ENCODE measurements at places on chromosomes 6 and 20.

GRCh38 chr20:38180781-38181180, 15.7 kb upstream of the TGM2 start:
- no peak for DNase-seq

DNA sequence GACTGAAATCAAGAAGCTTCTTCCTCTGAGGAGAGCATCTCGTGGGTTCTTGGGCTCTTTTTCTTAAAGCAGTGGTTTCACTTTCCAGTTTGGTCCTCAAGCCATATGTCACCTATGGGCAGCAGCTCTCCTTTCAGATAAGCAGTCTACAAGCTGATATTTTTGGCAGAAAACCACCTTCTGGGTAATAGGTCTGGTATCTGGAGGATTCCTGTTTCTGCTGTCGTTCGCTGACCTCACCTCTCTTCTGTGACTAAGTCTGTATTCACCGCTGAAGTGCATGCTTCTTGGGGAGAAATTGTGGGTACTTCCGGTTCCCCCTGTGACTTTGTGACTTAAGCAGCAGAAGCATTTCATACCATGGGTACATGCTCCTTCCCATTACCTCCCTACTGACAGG, 193.6 kb downstream of the EDN1 start:
- DNase-seq = no peak

GRCh38 chr20:25065072-25065624, 7.2 kb upstream of the ACSS1 start:
- DNase-seq = no peak

- DNase-seq = no peak
Observed at GRCh38 chr20:8376940-8377339, 244.9 kb downstream of the PLCB1 start.

- DNase-seq = no peak
Observed at GRCh38 chr20:61939691-61940360, 125.9 kb downstream of the TAF4 start.

DNA sequence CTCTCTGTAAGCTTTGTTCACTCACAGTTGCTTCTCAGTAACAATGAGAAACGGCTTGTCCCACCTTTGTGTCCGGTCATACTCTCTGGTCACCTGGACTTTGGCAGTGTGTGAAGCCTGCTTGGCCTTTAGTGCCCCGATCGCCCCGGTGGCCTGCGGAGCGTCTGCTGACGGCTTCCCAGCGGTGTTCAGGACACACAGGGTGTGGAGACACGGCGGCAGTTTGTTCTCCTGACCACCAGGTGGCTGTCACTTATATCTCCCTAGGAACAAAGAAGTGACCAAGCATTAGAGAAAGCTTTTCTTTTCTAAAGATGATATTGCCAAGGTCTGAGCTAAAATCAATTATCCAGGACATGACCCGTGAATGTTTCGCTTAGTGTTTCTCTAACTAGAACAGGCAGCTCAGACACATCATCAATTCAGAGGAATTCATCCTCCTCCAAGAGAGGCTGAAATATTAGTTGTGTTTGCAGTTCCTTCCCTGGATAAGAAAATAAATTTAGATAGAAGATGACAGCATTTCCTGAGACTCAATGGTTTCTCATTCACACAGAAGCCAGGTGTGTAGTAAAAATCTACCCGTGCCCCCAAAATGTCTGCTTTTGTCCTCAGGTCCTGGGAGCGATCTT, 167.4 kb upstream of the THBS2 start:
- DNase-seq = no peak

DNA sequence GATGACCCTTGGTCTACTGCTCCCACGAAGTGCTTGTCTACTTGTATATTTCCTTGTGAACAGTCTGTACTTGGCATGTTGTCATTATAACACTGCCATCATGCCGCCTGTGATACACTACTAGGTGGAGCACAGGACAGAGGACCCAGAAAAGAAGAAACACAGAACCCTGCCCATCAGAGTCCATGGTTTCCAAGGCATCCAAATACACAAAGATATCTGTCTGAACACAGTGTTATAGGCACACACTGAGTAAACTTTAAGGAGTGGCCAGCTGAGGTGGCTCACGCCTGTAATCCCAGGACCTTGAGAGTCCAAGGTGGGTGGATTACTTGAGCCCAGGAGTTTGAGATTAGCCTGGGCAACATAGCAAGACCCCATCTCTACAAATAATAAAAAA, 110.5 kb upstream of the SLC2A12 start:
- no peak for DNase-seq

DNA sequence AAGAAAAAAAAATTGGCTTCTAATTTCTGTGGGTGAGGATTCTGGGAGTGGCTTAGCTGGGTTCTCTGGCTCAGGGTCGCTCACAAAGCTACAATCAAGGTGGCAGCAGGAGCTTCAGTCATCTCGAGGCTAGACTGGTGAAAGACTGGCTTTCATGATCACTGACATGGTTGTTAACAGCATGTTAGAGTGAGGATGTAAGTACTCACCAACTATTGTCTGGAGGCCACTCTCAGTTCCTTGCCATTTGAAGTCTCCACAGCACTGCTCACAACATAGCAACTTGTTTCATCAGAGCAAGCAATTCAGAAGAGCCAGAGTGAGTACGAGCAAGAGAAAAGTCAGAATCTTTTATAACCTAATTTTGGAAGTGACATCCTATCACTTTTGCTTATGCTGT, 145.7 kb upstream of the PRSS16 start:
- no peak for DNase-seq

DNA sequence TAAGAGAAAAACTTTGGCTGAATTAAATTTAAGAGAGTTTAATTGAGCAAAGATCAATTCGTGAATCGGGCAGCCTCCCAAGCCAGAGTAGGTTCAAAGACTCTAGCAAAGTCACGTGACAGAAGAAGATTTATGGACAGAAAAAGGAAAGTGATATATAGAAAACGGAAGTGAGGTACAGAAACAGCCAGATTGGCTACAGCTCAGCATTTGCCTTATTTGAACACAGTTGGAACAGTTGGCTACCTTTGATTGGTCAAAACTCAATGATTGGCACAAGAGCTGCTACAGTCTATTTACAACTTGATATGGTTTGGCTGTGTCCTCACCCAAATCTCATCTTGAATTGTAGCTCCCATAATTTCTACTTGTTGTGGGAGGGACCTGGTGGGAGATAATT, 102.6 kb downstream of the PLG start:
- DNase-seq = no peak

GRCh38 chr6:34285448-34286164, 36.8 kb upstream of the SMIM29 start:
- no peak for DNase-seq

- DNase-seq = no peak
Observed at GRCh38 chr6:11350294-11350693, 117.8 kb upstream of the NEDD9 start.

- no peak for DNase-seq
Observed at GRCh38 chr6:84815896-84816735, 51.7 kb upstream of the TBX18 start.

GRCh38 chr6:105692613-105693215, 289.8 kb upstream of the PREP start:
- no peak for DNase-seq

DNA sequence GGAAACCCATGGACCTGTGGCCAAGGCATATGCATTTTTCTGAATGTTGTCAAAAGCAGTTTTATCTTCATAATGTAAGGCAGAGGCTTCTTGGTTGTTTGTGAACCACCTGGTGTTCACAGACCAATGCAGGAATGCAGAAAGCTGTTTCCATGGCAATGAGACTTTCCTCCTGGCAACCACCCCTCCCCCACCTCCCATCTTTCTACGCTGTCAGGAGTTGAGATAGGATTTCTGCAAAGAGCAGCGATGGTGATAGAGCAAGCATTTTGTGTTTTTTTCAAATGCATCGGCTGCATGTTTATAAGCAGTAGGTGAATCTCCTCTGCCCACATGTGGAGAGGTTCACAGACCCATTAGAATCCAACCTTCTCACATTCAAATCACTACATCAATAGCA, 114.1 kb upstream of the SMLR1 start:
- no peak for DNase-seq

- DNase-seq = no peak
Observed at GRCh38 chr20:59835448-59836395, 97.7 kb downstream of the SYCP2 start.

GRCh38 chr6:29505808-29506207, 18.1 kb upstream of the MAS1L start:
- DNase-seq = no peak

GRCh38 chr6:110492584-110492983, 16.2 kb upstream of the SLC22A16 start:
- DNase-seq = no peak

GRCh38 chr6:3280091-3280490, 21.3 kb downstream of the PSMG4 start:
- no peak for DNase-seq

GRCh38 chr6:118240878-118241528, 307.1 kb upstream of the PLN start:
- no peak for DNase-seq

- no peak for DNase-seq
Observed at GRCh38 chr6:116382587-116382986, 11.8 kb downstream of the DSE start.

GRCh38 chr6:8539453-8539852, 104.1 kb upstream of the SLC35B3 start:
- no peak for DNase-seq

All from hypothalamus (tissue), 51 donors.